ENCODE measurements at places on chromosomes 4 and X.

GRCh38 chr4:55364691-55365344 is 18.8 kb downstream of the SRD5A3 start:
- no peak for DNase-seq

DNA sequence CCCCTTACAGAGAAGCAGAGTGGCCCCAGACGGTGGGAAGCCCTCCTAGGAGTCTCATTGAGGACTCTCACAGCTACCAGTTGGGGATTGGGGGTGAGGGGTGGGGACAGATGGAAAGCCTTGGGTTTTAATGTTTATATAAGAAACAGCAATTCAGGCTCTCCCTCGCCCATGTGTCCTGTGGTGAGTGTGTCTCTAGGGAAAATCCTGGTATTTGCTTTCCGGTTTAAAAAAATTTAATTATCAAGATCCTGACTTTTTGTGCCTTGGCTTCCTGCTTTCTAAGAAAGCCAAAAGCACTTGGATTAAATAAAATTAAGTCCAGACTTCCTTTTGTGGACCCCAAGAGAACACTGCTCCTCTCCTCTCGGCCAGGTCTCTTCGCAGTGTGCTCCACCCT is 93.8 kb downstream of the SOWAHB start:
- DNase-seq = no peak

GRCh38 chr4:119240568-119240967 is 28.1 kb downstream of the USP53 start:
- DNase-seq = no peak

DNA sequence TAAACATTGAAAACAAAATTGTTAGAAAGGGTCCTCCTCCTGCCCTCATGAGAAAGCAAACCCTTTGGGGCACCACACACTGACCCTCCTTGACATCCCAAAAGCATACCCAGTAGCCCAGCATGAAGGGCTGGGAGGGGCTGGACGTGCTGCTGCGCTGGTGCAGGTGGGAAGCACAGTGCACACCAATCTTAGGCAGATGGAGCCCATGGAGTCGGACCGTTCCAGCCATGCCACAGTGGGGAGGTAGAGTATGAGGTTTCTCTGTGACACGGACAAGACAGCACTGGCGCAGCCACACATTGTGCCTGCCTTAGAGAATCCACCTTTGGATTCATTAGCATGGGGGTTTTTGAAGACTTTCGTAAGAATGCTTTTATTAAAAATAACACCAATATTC is 544.2 kb upstream of the FRG1 start:
- no peak for DNase-seq

GRCh38 chr4:44583393-44583792 is 68.0 kb downstream of the YIPF7 start:
- no peak for DNase-seq

DNA sequence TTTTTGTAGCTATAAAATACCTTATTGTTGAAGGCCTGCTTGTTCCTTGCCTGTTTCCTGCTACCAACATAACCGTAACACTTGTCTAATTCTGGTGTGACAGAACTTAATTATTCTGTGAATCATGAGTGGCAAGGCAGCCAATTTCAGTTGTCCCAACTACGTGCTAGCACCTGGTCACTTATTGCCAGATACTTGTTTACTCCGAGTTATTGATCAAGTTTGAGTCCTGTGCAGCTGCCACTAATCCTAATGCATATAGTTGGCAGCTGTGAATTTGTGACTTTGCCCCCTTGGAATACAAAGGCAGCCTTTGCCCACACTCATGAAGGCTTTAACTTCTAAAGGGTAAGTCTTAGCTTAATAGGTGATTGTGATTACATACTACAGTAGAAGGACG is 7.8 kb upstream of the RNF128 start:
- DNase-seq = no peak

DNA sequence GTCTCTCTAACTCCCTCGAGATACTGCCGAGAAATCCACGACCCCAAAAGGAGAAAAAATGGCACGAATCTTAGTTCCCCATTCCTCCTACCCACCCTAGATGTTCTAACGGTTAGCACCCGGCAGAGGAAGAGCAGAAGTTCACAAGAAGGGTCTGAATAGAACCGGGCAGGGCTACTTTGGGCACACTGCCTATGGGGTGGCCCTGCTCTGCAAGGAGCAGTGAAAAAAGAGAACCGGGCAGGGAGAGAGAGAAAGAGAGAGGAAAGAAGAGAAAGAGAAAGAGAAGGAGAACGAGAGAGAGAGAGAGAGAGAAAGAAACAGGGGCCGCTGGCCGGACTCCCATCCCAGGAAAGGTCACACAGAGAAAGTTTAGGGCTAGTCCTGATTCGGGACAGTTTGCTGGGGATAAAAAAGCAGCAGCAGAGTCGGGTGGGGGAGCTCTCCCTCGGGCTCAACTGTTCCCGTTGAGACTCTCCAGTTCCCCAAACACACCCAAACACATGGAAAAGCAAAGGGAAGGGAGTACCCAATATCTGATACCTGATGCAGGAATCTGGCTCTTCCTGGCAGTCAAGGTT is 468 bp downstream of the GLA start:
- no peak for DNase-seq

DNA sequence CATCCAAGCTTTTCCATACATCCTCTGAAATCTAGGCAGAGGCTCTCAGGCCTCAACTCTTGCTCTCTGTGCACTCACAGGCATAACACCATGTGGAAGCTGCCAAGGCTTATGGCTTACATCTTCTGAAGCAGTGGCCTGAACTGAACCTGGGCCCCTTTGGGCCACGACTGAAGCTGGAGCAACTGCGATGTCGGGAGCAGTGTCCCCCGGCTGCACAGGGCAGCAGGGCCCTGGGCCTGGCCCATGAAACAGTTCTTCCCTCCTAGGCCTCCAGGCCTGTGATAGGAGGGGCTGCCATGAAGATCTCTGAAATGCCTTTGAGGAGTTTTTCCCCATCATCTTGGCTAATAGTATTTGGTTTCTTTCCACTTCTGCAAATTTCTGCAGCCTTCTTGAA is 39.2 kb downstream of the PRRG1 start:
- DNase-seq = no peak

DNA sequence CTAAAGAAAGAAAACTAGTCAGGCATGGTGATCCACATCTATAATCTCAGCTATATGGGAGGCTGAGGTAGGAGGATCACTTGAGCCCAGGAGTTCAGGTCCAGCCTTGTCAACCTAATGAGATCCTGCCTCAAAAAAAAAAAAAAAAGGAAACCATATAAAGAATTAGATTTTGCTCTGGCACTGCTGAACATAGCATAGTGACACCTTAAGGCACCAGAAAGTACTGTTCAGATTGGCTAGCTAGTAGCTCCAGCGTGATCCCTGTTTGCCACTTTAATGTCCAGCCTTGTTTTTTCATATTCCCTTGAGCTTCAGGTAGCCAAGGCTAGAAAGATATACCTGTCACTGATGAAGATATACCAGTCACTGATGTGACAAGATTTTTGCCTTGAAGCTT is 34.1 kb downstream of the EXOC1 start:
- no peak for DNase-seq

- no peak for DNase-seq
These were observed 11.8 kb downstream of the KIF4A start for GRCh38 chrX:70301716-70302115.

- no peak for DNase-seq
These were observed 18.0 kb downstream of the BST1 start for GRCh38 chr4:15720851-15721250.

- DNase-seq = no peak
These were observed 182.0 kb downstream of the TENT5D start for GRCh38 chrX:80602036-80602860.

DNA sequence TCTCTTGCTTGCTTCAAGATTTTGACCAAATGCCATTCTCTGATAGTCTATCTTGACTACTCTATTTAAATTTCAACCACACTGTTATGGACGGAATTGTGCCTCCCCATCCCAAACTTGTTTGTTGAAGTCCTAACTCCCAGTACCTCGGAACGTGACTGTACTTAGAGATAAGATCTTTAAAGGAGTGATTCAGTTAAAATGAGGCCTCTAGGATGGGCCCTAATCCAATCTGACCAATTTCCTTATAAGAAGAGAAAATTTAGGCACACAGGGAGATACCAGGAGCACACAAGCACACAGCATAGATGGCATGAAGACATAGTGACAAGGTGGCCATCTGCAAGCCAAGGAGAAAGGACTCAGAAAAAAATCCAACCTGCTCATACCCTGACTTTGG is 269.9 kb downstream of the KCNIP4 start:
- peak; percentile 66 for DNase-seq
